GM12864 (cell line): ENCODE measurements at places on chromosomes 2 and 18.

- DNase-seq, result no peak
These were observed 41.4 kb upstream of the STON1 start for GRCh38 chr2:48488545-48488944.

DNA sequence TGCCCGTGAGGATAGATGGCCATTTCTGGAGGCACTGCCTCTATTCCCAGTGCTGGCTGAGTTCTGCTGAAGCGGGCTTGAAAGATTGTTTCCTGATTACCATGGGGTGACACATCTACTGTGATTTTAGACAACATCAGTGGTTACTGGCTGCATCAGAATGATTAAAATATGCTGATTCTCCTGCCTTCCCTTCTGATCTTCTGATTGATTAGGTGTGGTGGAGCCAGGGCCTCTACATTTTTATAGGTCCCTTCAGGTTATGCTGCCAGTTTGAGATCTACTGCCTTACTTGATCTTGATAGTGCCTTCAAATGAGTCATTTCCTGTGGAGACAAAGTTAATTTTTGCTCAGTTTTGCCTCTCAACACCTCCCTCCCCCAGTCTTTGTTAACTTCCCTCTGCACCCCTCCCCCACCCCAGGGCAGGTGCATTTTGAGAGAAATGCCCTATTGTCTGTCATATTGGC is 31.6 kb upstream of the SNORC start:
- peak; percentile 36 for DNase-seq

DNA sequence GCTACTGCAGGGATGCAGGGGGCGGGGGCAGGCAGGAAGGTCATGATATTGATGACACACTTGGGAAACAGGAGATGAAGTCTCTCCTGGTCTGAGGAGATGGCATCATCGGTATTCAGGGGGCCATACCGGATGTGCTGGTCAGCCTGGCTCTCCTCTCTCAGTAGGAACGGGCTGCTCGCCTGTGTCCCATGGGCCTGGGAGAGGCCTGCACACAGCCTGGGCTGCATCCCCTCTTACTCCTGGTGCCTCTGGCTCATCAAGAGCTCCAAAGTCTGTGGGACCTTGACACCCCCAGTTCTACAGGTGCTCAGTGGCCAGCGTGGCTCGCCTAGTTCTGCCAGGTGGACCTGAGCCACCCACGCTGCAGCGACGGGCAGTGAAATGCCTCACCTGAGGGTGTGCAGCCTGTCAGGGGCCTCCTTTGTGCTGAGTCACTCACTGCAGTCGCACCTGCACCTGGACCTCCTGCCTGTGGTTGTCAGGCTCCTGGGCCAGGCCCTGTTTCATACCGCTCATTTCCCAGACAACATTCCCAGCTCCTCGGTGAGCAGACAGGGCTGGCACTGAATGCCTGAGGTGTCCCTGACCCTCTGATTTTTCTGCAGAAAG is 18.6 kb upstream of the CNDP1 start:
- DNase-seq, result no peak

DNA sequence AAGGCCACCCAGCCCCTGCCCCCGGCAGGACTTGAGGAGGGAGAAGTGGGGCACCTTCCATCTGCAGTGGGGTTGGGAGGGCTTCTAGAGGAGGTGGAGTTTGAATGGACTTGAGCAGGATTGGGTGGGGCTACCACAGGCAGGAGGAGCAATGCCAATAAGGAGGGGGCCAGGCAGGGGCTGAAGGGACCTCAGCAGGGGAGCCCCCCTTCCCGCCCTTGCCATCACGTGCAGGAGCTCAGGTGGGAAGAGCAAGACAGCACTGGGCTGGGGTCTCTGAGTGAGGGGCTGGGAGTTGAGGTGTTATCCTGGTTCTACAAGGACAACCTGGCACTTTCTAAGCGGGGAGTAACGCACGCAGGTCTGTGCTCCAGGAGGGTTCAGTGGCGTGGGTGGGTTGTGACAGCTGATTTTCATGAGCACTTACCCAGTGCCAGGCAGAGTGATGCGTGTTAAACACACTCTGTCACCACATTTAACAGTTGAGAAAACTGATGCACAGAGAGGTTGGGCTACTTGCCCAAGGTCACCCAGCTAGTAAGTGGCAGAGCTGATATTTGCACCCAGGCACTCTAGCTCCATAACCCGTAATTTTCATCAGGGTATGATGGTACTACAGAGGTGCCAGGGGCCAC is 4.8 kb downstream of the CHRND start:
- no peak for DNase-seq

GRCh38 chr2:236993-237539 is 26.8 kb downstream of the SH3YL1 start:
- no peak for DNase-seq

- DNase-seq, result no peak
These were observed 19.6 kb upstream of the SULT1C3 start for GRCh38 chr2:108220191-108220590.

DNA sequence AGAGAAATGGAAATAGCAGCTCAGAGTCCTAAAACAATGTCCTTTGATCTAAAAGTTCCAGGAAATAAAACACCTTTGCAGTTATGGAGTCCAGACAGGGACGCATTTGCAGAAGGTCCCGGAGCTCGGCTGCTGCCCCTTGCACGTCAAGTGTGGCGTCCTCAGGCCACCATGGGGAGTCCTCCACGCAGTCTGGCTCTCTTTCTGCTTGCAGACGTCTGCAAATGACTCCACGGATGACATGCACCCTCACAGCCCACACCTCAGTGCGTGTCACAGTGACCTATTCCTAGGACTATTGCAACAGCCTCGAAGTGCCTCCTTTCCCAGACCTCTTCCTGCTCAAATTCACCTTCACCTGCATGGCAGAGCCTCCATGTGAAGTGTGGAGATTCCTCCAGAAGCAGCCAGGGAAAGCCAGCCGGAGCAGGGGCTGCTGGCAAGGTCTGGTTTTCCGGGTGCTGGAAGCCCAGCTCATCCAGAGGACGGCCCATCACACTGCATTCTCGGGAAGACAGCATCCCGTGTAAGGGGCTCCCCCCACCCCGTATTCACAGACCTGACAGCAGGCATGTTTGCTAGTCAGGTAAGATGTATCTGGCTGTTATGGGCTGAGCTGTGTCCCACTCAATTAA is 137.7 kb downstream of the ASB1 start:
- no peak for DNase-seq

- DNase-seq, result no peak
These were observed 148.2 kb downstream of the GLI2 start for GRCh38 chr2:120883607-120884440.

DNA sequence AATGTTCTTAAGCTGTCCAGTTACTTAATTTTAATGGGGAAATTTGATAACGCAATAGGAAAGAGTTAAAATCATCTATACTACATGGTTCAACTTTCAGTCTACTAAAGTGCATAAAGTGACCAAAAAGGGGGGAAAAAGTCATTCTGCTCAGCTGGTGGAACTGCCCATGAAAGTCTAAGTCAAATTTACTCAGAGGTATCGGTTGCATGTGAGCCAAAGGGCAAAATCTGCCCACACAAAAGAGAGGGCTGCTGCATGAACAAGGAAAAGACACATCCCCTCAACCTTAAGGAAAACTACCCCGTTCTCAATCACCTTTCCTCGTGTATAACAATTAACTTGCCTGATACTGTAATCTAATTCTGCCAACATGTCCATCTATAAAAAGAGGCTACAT is 126.1 kb downstream of the TCF4 start:
- no peak for DNase-seq

DNA sequence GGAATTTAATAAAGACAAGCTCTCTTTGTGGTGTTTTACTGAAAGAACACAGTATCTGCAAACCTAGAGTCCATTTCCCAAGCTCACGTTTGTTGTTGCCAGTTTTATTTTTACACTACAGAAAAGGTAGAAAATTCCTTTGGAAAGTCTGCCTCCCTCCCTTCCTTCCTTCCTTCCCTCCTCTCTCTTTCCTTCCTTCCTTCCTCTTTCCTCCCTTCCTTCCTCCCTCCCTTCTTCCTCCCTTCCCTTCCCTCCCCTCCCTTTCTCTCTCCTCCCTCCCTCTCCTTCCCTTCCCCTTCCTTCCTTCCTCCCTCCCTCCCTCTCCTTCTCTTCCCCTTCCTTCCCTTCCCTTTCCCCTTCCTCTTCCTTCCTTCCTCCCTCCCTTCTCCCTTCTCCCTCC is 136.3 kb upstream of the REV1 start:
- DNase-seq, result no peak

DNA sequence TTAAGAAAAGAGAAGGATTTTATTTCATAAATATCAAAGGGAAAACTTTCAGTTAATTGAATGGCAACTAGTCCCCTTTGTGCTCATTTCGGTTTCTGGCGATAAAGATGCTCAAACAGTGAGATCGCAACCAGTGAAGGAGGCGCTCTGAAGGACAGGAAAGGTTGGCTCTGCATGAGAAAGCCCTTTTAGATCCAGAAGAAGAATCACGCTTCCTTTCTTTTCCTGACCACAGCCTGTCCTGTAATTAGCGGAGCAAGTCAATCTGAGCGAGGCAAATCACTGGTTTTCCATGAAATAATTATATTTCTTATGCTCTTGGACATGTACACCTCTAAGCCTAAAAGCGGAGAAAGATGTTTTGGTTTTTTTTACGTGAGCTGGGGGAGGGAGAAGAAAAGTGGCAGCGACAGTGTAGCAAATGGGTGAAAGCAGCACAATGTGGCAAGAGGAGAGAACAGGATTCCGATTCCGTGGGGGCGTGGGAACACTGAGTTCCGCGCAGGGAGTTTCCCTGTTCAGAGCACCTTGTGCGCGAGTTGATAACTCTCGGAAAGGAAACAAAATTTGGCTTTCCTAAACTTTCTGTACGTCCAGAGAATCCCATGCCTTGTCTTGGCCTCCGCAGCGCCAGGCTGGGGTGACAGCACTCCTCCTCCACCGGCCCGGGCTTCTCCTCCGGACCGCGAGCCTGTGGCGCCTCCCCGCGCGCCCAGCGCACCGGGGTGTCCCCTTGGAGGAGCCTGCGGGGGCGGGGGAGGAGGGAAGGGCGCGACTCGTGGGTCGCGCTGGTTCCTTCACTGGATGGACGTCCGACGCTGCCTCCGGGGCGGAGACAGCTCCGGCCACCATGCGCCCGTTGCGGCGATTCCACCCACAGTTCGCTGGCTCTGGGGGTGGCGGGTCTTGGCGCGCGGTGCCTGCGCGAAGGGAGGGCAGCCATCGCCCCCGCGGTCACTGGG is 620 bp upstream of the SLC9A2 start:
- DNase-seq, result no peak

DNA sequence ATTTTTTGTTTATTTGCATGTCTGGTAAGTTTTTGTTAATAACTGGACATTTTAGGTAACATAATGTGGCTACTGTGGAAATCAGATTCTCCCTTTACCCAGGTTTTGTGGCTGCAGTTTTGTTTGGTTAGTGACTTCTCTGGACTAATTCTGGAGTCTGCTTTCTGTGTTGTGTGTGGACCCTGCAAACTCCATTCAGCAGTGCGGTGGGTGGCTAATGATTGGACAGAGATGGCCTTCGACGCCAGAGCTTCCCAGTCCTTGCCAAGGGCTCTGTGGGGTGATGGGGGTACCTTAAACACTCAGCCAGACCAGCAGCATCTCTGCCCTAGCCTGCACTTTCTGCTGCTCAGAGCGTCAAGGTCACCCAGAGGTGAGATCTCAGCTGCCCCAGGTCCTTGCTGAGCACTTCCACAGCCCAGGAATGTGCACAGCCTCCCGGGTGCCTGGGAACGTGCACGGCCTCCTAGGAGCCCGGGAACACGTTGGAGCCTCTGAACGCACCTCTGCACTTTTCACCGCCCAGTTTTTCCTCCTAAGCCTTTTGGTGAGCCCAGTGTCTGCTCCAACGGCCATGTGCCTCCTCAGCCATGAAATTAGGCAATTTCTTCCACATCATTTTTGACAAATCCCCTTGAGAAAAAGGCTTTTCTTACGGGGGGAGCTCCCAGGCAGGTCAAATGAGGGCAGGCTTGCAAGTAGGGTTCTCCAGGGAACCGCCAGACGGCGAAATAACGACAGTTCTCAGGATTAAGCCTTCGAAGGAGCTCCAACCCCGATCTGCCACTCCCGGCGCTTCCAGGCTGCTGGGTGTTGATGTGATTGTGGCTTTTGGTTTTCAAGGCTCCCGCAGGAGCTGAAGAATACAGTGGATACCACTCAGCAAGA is 35.2 kb upstream of the KLF11 start:
- no peak for DNase-seq

GRCh38 chr2:134578316-134578715 is 140.5 kb downstream of the TMEM163 start:
- DNase-seq, result no peak

DNA sequence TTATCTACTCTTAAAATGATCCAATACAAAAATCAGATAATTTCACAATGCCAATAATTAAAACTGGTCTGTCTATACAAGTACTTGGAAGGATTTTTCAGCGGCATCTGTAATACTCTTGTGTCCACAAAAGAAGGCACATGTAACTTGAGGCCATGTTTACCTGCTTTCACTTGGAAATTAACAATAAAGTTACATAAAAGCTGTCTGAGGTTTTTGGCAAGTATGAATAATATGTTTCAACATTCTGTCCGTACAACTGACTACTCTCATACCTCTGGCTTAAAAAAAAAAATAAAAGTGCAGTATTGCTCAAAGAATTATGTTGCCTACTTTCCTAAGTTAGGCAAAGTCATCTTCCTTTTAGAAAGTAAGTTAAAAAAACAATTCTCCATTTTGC is 253.6 kb downstream of the NBAS start:
- no peak for DNase-seq

DNA sequence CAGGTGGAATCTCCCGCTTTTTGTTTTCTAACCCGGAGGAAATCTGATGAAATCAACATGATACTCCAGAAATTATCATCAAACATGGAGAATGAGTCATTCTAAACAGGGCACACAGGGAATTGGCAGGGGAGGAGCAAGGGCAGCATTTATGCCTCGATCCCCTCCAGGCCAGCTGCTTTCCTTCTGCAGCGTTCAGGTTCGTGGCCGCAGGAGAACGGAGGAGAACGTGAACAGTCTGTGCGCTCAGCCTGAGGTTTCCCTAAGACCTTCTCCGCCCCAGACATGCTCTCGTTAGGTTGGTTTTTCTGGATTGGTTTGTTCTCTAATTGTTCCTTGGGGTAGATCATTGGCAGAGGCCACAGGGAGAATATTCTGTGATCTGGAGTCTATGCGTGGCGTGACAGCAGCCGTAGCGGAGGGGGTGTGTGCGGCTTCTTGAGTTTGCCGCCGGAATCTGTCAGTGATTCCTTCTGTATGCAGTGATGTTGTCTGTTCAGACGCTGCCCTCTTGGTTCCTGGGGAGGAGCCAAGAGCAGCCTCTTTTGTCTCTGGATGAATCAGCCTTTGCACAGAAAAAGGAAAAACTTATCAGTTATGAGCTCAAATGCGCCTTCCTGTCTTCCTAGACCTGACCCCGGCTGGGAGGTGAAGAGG is 75.9 kb downstream of the SH3BP4 start:
- no peak for DNase-seq

- DNase-seq, result no peak
These were observed 108.5 kb downstream of the ABCA12 start for GRCh38 chr2:215029936-215030335.

GRCh38 chr2:174054926-174055325 is 89.8 kb upstream of the SP3 start:
- DNase-seq, result no peak

- no peak for DNase-seq
These were observed 115.3 kb downstream of the FEZ2 start for GRCh38 chr2:36482576-36483214.

GRCh38 chr2:209526561-209526960 is 102.7 kb downstream of the MAP2 start:
- DNase-seq, result no peak

GRCh38 chr2:170842785-170843184 is 26.1 kb downstream of the GAD1 start:
- DNase-seq, result no peak
